ENCODE measurements at places on chromosomes 12 and 14. TPM values are rescaled to one million over a fixed set of nuclear protein-coding genes. Genes with fewer than 3 reads are reported as not detected.

DNAI7 gene
- 0.11 TPM for total RNA-seq

TMEM30B gene
- 0.21 TPM for total RNA-seq

FAM90A1 gene
- total RNA-seq = 0.14 TPM

LRRC10 gene
- not detected for total RNA-seq

GPR84 gene
- not detected for total RNA-seq

RERGL gene
- total RNA-seq = not detected

ADAM20 gene
- total RNA-seq = not detected

GTF2H3 gene
- 26.6 TPM for total RNA-seq

ADAMTS20 gene
- total RNA-seq = not detected

MGP gene
- not detected for total RNA-seq

DRAM1 gene
- total RNA-seq = 23.7 TPM

RNF41 gene
- 26.5 TPM for total RNA-seq
